Stimulated activated CD8-positive, alpha-beta memory T cell treated with anti-CD3 and anti-CD28 coated beads, Interleukin-4, amount 100 ng/mL, for 1 hour (primary cell): ENCODE measurements at places on chromosomes 3 and 15.

DNA sequence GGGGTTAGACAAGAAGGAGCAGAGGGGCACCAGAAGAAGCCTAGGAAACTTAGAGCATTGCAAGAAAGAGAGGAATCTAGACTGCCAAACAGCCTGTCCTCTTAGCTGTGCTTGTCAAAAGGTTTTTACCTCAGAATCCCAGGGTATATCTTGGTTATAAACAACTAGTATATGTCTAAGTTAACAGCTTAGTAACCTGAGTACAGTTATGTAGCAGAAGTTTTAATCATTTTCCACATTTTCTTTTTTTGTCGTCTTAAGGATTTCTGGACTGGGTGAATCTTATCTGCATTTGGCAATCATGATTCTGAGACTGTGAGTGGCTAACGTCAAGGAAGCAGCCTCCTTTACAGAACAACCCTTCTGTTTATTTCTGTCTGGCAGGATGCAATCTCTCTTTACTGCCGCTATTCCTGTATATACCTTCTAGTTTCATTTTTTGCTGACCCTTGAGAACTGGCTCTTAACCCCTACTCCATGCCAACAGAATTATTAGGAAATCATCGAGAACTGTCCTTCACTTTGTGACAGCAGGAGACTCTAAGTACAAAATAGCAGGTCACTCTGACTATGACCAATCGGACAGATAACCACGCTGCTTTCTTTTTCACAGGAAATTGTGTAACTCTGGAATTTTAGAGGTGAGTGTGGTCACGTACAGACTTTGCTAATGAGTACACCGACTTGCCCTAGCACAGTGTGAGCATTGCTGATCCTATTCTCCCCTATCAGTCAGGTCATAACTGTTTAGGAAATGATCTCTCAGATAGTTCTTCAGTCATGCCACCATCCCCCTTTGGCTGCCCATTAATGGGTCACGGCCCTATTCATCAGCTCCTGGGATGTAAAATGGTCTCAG is 3.3 kb upstream of the CP start:
- no peak for DNase-seq

DNA sequence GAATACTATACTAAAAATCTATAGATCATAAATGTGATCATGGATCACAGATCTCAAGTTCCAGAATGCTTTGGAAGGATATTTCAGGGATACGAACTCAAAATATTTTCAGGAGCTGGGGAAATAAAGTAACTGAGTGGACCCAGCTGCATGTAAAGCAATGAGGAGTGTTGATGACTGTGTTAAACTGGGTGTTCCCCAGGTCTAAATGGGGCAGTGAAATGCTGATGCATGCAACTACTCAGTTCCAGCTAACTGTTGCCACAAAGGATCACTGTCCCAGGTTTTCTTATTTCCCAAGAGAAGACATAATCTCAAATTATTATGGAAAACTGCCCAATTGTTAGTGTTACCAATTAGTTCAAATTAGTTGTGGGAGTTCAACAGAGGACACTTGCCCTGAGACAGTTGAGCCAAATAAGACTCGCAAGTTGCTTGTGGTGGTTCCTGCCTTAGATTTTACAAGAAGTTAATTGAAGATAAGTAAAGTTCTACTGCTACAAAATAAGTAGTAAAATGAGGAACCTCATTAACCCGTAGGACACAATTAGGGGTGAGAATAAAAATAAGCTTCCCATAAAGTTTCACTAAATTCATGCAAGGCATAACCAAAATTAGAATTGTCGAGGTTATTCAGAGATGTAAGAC is 66.3 kb upstream of the IL12A start:
- no peak for DNase-seq

- DNase-seq: no peak
These were observed 1.9 kb downstream of the MB21D2 start for GRCh38 chr3:192915722-192916121.

GRCh38 chr3:132605374-132605792 is 8.3 kb downstream of the ACKR4 start:
- no peak for DNase-seq

DNA sequence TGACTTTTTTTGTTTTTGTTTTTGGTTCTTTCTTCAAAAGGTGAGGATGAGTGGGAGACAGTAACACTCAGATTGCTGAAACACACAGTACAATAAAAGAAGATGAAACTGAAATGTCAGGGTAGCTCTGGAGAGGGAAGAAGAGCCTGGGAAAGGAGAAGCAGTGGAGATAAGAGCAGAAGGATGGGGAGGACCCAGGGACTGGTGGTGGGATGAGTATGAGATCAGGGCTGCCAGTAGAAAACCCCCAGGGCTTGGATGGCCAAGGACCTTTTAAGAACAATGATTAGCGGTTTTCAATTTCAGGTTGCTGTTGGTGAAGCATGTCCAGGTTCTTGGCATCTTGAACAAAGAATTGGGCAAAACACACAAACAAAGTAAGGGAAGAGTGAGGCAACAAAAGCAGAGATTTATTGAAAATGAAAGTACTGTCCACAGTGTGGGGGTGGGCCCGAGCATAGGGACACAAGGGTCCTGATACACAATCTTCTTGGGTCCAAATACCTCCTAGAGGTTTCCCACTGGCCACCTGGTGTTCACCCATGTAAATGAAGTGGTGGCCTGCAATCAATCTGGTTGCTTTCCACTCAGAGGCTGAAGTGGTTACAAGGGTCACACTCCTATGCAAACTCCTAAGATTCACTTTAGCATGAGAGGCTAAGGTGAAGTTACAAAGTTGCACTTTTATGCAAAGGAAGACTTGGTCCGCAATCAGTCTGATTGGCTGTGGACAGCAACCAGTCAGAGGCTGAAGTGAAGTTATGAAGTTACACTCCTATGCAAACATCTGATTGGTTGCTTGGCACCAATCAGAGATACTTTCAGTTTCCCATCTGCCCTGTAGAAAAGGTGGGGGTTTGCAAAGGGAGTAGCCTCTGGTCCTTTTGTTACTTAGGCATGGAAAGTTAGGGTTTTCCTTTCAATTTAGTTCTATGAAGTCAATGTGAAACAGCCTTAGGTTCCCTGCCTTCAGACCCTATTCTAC is 26.1 kb upstream of the MFSD1 start:
- no peak for DNase-seq

DNA sequence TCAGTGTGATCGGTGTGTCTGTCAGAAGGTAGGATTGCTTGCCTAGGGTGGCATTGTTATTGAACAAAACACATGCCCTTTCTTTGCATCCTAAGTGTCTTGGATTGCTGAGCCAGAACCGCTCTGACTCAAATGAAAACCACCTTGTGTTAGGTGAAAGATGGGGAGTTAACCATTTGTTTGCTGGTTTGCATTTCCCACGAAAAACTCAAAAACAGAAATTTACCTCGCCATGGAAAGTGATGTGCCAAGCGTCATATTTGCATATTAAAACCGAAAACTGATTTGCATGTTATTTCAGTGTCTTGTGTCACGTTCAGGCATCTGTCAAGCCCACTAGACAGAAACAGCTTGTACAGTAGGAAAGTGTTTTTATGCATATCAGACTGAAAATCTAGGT is 474.6 kb upstream of the TPRG1 start:
- no peak for DNase-seq

DNA sequence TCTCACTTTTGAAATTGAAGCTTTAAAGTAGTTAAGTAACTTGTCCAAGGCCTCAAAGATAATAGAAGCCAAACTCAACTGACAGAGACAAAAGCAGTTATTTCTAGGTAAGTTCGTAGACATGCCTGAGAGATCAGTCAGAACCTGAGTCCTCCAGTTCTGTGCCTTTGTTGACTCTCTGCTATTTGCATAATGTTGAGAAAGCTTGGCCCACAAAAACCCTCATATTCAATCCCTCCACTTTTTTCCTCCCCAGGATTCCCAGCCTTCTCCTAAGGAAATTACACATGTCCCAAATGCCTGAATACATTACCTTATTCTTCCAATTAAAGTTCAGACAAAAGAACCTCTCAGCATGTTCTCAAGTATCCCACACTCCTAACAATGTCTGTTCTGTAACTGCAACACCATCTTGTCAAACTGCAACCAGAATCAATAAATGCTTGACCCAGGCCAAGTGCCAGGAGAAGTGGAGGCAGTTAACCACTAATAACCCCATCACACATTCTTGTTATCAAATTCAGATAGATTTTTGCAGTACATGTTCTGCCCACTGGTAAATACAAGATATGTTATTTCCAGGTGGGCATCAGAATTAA is 217.8 kb downstream of the LRRC3B start:
- no peak for DNase-seq

- DNase-seq: no peak
These were observed 580 bp upstream of the RUBCN start for GRCh38 chr3:197737319-197737649.

DNA sequence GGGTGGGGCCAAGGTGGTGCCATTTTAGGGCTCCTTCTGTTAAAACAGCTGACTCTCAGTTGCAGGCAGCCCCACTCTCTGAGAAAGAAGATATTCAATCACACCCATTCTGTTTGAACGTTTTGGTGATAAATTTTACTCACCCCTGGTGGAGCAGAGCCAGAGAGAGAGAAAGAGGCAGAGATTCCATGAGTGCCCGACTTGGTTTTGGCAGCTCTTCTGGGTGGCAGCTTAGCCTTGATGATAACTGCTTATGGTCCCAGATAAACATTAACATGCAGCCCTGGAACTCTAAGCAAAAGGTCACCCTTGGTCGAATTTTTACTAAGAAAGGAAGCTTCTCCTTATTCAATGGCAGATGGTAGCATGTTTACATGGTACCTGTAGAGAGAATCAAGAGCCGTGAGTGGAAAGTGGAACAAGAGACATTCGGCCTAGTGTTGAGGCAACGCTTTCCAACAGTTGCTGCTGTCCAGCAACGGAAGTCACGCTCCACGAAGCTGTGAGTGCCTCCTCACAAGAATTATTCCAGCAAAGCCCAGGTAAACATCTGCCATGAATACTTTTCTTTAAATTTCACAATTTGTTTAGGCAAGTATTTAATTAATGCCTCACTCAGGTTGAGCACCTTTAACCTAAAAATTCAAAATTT is 530.6 kb upstream of the ROBO2 start:
- no peak for DNase-seq

GRCh38 chr3:187565701-187566100 is 104.5 kb downstream of the SST start:
- DNase-seq: no peak

GRCh38 chr3:53139906-53140846 is 9.9 kb upstream of the RFT1 start:
- DNase-seq: no peak

DNA sequence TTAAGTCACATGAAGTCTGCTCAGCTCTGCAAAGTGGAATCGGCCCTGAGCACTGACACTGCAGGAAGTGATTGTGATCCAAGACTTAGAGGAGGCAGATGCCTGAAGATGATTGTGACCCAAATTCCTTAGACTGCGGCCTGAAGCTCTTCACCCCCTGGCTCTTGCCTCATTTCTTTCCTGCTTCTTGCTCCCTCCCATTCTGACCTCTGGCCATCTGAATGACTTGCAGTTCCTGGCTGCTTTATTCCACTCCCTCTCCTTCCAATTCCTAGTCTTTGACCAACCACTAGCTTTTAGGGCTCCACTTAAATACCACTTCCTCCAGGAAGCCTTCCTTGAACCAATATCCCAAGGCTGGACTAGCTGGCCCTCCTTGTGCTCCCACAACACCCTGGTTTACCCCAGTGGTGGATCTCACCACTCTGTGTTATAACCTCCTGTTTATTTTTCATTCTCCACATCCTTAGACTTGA is 9.9 kb upstream of the EPB42 start:
- DNase-seq: no peak

- no peak for DNase-seq
These were observed 1.4 kb upstream of the NECTIN3 start for GRCh38 chr3:111069974-111070771.

DNA sequence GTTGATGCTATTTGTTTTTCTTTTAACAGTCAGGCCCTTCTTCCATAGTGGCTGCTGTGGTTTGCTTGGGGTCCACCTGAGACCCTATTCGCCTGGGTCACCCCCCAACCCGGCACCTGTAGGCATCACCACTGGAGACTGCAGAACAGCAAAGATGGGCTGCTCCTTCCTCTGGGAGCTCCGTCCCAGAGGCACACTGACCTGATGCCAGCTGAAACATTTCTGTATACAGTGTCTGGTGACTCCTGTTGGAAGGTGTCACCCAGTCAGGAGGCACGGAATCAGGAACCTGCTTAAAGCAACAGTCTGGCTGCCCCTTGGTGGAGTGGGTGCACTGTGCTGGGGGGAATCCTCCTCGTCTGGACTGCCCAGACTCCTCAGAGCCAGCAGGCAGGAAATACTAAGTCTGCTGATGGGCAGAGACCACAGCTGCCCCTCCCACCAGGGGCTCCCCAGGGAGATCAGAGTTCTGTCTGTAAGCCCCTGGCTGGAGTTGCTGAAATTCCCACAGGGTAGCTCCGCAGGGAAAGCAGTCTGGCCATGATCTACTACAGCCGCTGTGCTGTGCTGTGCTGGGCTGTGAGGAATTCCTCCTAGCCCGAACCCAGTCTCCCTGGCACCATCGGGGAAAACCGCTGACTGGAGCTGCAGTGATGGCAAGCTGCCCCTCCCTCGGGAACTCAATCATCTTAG is 248.2 kb downstream of the TBC1D5 start:
- DNase-seq: no peak

DNA sequence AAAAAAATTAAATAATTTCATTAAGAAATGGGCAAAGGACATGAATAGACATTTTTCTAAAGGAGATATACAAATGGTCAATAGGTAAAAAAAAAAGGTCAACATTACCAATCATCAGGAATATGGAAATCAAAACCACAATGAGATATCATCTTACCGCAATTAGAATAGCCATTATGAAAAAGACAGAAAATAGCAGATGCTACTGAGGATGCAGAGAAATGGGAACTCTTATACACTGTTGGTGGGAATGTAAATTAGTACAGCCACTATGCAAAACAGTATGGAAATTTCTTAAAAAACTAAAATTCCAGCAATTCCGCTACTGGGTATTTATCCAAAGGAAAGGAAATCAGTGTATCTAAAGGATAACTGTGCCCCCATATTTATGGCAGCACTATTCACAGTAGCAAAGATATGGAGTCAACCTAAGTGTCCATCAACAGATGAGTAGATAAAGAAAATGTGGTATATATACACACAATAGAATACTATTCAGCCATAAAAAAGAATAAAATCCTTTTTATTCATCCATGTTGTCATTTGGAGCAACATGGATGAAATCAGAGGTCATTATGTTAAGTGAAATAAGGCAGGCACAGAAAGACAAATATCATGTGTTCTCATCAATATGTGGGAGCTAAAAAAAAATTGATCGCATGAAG is 132.4 kb downstream of the RPL22L1 start:
- no peak for DNase-seq
